Naive thymus-derived CD8-positive, alpha-beta T cell (primary cell): ENCODE measurements at places on chromosomes 2 and 18.

DNA sequence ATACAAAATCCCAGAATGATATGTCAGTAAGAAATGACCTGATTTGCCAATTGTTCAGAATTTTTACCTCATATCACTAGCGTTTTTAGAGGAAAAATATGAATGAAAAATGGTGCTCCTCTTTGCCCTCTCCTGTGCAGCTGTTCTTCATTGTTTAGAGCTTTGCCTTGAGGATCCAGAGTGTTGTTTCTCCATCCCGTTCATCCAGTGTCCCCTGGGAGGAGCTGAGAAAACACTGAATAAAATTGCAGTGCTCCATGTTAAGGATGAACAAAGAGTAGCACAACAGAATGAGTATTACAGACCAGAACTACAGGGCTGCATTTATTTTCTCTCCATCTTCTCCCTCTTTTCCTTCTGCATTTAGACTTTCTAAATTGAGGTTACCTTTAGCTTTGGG, 133.1 kb downstream of the ADCYAP1 start:
- no peak for DNase-seq

DNA sequence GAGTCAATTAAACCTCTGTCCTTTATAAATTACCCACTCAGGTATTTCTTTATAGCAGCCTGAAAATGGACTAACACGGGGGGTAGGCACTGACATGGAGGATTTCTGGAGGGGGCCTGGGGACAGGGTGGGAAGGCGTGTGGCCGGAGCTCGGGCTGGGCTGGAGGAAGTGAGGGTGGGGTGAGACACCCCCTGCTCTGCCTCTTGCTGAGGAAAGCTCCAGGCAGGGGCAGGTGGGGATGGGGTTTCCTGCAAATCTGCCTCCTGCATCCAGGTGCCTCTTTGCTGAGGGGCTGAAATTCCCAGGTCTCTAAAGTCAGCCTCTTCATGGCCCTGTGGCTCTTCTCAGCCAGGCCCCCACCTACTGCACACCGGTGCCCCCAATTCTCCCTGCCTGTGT, 25.7 kb upstream of the OTOS start:
- DNase-seq = no peak

DNA sequence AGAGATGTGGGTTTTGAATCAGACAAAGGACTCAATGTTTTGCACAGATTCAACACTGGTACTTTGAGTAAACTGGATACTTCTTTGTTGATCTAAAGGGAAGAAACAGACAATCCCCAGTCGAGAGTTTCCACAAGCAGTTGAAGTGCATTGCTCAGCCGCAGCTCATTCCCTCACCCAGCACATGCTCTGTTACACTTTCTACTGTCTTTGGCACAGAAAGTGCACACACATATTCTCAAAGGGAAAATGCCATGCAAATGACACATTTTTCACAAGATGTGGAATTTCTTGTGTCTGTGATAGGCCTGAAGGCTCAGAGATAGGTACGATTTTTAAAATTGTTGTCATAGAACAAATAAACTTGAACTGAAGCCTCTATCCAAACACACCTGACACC, 258.9 kb upstream of the TRIB2 start:
- no peak for DNase-seq

DNA sequence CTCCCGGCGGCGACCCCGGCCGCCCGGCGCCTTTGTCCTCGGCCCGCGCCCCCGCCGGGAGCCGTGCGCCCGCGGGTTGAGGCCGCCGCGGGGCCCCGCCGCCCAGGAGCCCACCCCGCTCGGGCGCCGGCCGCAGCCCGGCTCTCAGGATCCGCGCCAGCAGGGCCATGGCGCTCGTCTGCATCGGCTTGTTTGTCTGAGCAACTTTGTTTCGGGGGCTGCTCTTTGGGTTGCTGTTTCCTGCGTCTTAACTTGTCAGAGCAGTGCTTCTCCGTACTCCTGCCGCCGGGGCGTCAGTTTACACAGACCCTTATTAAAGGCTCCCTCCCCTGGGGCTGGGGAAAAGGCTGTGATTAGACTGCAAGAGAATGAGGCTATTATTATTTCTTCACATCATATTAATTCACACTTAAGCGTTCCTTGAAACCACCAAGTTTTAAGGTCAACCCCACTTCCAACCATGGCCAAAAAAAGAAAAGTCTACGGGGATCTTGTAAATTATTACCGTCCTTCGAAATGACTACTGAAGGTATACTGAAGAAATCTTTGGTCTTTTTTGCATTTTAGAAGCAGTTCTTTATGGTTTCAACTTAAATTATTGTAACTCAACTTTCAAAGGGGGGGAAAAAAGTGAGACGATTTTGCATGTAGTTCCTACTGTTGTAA, at the start of gene CYP27C1:
CYP27C1 (minus strand) TSS at position 198 of the 666 bp plus-strand sequence; CDS start at position 169, 29 bp downstream.
- DNase-seq = no peak

GRCh38 chr2:201975434-201975833, 58.2 kb upstream of the FZD7 start:
- no peak for DNase-seq

- DNase-seq = no peak
These were observed 115.9 kb downstream of the TTC32 start for GRCh38 chr2:19785867-19786266.

- DNase-seq = no peak
These were observed 287.2 kb downstream of the CDH19 start for GRCh38 chr18:66316701-66317100.

DNA sequence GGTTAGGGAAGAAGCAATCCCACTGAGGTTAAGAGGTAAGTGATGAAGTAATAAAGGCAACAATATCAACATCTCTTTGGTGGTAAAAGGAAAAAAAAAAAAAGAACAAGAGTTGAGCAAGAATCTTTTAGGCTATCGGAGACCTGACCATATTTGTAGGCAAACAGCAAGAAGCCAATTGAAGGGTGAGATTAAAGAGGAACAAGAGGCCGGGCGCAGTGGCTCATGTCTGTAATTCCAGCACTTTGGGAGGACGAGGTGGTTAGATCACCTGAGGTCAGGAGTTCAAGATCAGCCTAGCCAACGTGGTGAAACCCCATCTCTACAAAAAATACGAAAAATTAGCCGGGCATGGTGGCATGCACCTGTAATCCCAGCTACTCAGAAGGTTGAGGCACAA, 11.3 kb downstream of the VPS54 start:
- DNase-seq = no peak
